A549 treated with Hydrocortisone at 1 μM for 4 hours (cell line): ENCODE measurements at places on chromosomes 3 and 15. TPM values are rescaled to one million over a fixed set of nuclear protein-coding genes. Genes with fewer than 3 reads are reported as not detected.

The PIERCE2 gene
- 3.0 to 5.3 TPM (median 3.4 TPM) in 5 replicates for total RNA-seq

The MUC4 gene
- 0.02 to 0.08 TPM (median 0.05 TPM) in 4 of 5 replicates, not detected in the other for total RNA-seq

The ATP8B4 gene
- total RNA-seq = 0.80 to 1.1 TPM (median 0.99 TPM) in 5 replicates

The TMA7 gene
- total RNA-seq = 258 to 318 TPM (median 277 TPM) in 5 replicates

The CCNB2 gene
- 93.6 to 104 TPM (median 95.4 TPM) in 5 replicates for total RNA-seq

The ZBTB20 gene
- total RNA-seq = 1.1 to 1.6 TPM (median 1.4 TPM) in 5 replicates

The GATA2 gene
- total RNA-seq = 3.7 to 5.6 TPM (median 5.1 TPM) in 5 replicates

The LRRC34 gene
- not detected in 5 replicates for total RNA-seq

The IL17RC gene
- total RNA-seq = 27.3 to 35.3 TPM (median 31.1 TPM) in 5 replicates

The KBTBD8 gene
- total RNA-seq = 0.41 to 1.1 TPM (median 0.73 TPM) in 5 replicates

The CTXN2 gene
- total RNA-seq = 0.03 to 0.07 TPM in 2 of 5 replicates, not detected in the others

The ROPN1 gene
- not detected in 5 replicates for total RNA-seq

The CCDC54 gene
- not detected in 5 replicates for total RNA-seq

The MASP1 gene
- total RNA-seq = 0.02 to 0.06 TPM (median 0.05 TPM) in 3 of 5 replicates, not detected in the others

The GMNC gene
- not detected in 5 replicates for total RNA-seq

The CHRFAM7A gene
- total RNA-seq = 5.2 to 7.9 TPM (median 7.1 TPM) in 5 replicates

The MYO5C gene
- 5.5 to 7.5 TPM (median 6.4 TPM) in 5 replicates for total RNA-seq

The GSK3B gene
- 22.7 to 30.1 TPM (median 27.0 TPM) in 5 replicates for total RNA-seq

The APBA2 gene
- 16.3 to 21.2 TPM (median 18.2 TPM) in 5 replicates for total RNA-seq
